ENCODE measurements at places on chromosomes 2 and 18. TPM values are rescaled to one million over a fixed set of nuclear protein-coding genes. Genes with fewer than 3 reads are reported as not detected.

SLC30A3 gene
- not detected for polyA plus RNA-seq

TDRD15 gene
- not detected for polyA plus RNA-seq

SULT1C2 gene
- polyA plus RNA-seq = not detected

CABLES1 gene
- polyA plus RNA-seq = 0.99 TPM

AMER3 gene
- polyA plus RNA-seq = not detected

ANKZF1 gene
- polyA plus RNA-seq = 22.4 TPM

DTNB gene
- polyA plus RNA-seq = 9.1 TPM

DNA sequence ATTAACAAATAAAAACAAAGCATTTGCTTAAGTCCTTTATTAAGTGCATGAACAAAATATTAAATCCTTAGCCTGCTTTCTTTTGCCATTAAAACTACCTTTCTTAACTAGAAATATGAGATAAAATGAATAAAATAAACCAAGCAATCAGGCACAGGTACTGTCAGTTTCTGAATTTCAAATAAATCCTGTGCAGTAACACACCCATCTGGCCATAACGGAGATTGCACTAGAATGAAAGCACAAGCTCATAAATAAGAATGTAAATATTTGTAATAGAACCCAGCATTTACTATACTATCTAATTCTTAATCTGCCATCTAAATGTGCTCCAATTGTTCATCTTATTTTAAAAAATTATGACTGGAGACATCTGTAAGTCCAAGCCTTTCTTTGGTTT, 31.9 kb downstream of the PRKRA start:
- DNase-seq = no peak
- H3K36me3 ChIP-seq = no peaks in the 10 kb centered on the region
- no peak overlapping the region for H3K4me3 ChIP-seq
- no peak overlapping the region for H3K27ac ChIP-seq
- H3K27me3 ChIP-seq = no peaks in the 10 kb centered on the region

GRCh38 chr18:44589693-44590355, 90.9 kb upstream of the SETBP1 start:
- no peaks in the 10 kb centered on the region for H3K36me3 ChIP-seq
- H3K4me1 ChIP-seq = no peaks in the 10 kb centered on the region
- no peak overlapping the region for H3K27ac ChIP-seq
- H3K27me3 ChIP-seq = peaks cover 3% of the 10 kb centered on the region
- no peak overlapping the region for H3K4me3 ChIP-seq
- DNase-seq = no peak

GRCh38 chr2:53911434-53912189, 51.8 kb upstream of the GPR75 start:
- H3K4me1 ChIP-seq = peaks cover 35% of the 10 kb centered on the region
- no peak overlapping the region for H3K27ac ChIP-seq
- peaks cover 14% of the 10 kb centered on the region for H3K36me3 ChIP-seq
- no peaks in the 10 kb centered on the region for H3K27me3 ChIP-seq

- no peak overlapping the region for H3K4me3 ChIP-seq
- no peak overlapping the region for H3K27ac ChIP-seq
- H3K36me3 ChIP-seq = no peaks in the 10 kb centered on the region
- H3K4me1 ChIP-seq = no peaks in the 10 kb centered on the region
- H3K27me3 ChIP-seq = peaks cover 2% of the 10 kb centered on the region
These were observed 157.0 kb downstream of the LDLRAD4 start for GRCh38 chr18:13375302-13376255.

DNA sequence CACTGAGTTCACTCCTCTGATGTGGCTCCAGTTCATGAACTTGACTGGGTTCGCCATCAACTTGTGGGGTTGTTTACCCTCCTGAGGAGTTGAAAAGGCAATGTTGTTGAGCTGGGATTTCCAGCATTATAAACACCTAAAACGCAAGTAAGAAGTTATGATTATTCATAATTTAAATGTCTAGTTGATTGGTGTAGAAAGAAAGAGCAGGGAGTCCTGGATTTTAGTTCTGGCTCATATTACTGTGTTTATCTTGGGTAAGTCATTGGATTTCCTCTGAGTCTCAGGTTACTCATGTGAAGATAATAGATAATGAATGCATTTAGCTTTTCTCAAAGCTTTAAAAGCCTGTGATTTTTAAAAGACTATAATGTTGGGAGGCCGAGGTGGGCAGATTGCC, 438.0 kb upstream of the CDH20 start:
- no peak overlapping the region for H3K4me3 ChIP-seq
- no peaks in the 10 kb centered on the region for H3K27me3 ChIP-seq
- no peak for DNase-seq
- H3K27ac ChIP-seq = no peak overlapping the region
- H3K36me3 ChIP-seq = peaks cover 6% of the 10 kb centered on the region

GRCh38 chr2:217886091-217886490, 116.7 kb downstream of the TNS1 start:
- H3K27me3 ChIP-seq = peaks cover 7% of the 10 kb centered on the region
- DNase-seq = no peak

DNA sequence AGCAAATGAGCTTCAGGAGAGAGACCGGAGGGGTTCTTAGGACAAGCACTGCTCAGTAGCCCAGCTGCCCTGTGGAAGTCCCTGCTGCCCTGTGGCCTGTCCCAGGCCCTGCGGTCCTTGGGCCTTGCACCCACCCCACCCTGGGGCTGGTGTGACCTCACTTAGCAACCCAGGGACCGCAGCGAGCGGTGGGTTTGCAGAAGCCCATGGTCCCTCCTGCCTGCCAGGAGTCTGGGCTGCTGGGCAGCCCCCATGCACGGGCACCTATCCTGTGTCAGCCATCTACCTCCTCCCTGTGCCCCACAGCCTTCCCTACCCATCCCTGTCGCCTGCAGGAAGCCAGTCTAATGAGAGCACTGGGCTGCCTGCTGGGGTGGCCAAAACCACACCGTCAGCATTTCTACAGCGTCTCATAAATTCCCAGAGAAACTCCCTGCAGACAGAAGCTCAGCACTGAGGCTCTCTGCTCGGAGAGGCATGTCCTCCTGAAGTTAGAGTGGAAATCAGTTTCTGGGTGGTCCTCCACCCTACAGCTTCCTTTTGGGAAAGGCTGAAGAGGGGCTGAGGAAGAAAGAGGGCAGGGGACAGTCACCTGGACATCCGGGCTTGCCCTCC, 231.1 kb upstream of the HS6ST1 start:
- H3K4me3 ChIP-seq = no peak overlapping the region
- DNase-seq = no peak
- no peaks in the 10 kb centered on the region for H3K4me1 ChIP-seq
- no peaks in the 10 kb centered on the region for H3K36me3 ChIP-seq
- H3K27ac ChIP-seq = no peak overlapping the region

DNA sequence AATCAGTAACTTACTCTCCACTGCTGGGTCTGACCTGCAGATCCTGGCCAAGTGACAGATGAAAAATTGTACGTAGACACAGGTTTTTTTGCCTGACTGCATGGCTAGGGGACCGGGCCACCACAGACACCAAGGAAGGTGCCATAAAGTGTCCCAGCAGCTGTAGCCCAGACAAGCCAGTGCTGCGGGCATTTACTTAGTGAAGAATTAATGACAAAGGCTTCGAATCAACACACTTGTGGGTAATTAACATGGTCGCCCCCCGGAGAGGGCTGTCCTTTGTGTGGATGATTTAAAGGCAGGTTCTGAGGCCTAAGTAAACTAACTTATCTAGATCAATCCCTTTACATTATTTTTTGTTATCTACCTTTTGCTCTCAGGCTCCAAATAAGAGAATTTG, 1709.1 kb upstream of the LRRTM1 start:
- H3K4me1 ChIP-seq = no peaks in the 10 kb centered on the region
- H3K4me3 ChIP-seq = no peak overlapping the region
- no peaks in the 10 kb centered on the region for H3K36me3 ChIP-seq

DNA sequence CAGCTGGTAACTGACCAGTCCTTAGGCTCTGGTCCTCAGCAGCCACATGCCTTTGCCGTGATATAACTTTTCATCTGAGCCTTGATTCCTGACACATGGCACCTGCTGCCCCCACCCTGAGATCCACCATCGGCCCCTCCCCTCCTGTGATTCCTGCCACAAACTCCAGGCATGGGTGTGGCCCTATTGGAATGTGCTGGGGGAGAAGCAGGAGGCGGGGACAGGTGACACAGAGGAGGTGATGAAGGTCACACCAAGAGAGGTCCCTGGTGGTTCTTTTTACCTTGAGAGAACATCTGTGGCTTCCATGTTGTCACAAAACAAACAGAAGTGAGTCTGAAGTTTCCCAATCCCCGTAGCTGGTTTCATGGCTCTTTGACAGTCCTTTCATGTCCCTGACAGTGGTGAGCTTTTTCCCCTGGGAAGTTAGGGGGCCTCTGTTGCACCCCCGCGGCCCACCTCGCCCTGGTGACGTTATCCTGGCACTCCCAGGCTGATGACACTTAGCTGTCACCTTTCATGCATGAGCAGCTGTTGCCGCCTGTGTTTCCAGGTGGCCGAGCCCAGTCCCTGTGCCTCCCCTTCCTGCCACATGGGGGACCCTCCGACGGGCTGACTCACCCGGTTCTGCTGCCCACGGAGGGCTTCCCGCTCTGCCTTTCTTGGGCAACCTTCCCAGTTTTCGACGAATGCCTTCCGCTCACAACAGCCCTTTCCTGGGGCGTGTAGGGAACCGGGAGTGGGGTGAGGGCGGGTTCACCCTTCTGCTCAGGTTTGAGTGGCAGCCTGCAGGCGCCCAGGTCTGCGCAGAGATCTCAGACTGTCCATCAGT, 66.3 kb upstream of the GLI2 start:
- H3K4me1 ChIP-seq = no peaks in the 10 kb centered on the region
- no peak for DNase-seq
- no peak overlapping the region for H3K4me3 ChIP-seq
- no peak overlapping the region for H3K27ac ChIP-seq

DNA sequence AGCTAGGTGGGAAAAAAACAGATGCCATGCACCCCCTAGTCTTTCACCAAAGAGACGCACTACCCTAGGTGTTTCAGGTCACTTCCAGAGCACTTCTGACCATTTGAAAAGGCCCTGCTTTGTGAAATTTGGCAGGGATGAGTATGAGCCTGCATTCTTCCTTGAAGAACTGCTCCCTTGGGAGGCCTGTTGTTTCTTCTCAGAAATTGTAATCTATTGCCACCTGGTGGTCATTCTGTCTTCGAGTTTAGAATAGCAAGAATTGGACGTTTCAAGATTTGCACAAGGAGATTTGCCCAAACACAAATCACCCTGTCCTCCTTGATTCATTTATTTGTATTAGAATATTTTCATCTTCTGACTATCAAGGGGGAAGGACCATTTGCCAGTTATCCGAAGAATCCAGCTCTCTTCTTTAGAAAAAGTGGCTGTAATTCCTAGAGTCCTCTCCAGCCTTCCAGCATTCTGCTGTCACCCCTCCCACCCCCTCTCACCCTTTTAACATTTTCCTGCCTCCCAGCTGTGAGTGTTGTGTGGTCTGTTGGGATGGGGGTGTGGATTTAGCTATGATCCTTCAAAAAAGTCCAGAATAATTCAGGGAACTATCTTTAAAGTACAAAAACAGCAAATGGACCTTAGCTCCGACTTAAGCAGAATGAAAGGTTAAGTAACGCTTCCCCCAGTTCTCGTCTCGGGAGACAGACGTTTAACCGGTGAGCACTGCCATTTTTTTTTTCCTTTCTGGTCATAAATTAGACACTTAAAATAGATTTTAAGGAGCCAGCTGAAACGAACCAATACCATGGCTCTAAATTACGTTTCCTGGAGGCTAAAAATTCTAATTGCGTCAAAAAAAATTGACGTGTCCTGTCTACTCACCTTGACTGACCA, 3.7 kb upstream of the GAD1 start:
- H3K4me3 ChIP-seq = no peak overlapping the region
- H3K4me1 ChIP-seq = peaks cover 36% of the 10 kb centered on the region
- peaks cover 49% of the 10 kb centered on the region for H3K27me3 ChIP-seq
- H3K36me3 ChIP-seq = no peaks in the 10 kb centered on the region
- no peak overlapping the region for H3K27ac ChIP-seq

DNA sequence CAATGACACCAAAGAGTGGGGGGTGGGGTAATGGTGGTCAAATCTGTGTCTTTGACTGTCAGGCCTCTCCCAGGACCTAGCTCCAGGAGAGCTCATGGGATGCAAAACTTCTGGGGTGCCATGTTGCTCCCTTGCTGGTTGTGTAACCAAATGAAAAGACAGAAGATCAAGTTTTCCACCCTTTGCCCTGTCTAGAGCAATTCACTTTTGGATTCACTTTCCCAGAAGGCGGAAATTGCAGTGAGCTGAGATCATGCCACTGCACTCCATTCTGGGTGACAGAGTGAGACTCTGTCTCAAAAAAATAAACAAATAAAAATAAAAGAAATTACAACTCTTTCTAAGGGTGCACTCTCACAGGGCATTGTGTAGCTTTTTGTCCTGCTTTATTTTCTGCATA, 34.9 kb upstream of the PLA2R1 start:
- no peak for DNase-seq
- H3K4me1 ChIP-seq = no peaks in the 10 kb centered on the region
- H3K4me3 ChIP-seq = no peak overlapping the region
- H3K36me3 ChIP-seq = no peaks in the 10 kb centered on the region
- H3K27me3 ChIP-seq = peaks cover 12% of the 10 kb centered on the region

GRCh38 chr18:75507636-75508035, 80.1 kb upstream of the SMIM21 start:
- DNase-seq = no peak
- H3K4me3 ChIP-seq = no peak overlapping the region
- H3K36me3 ChIP-seq = peaks cover 3% of the 10 kb centered on the region
- no peaks in the 10 kb centered on the region for H3K4me1 ChIP-seq

DNA sequence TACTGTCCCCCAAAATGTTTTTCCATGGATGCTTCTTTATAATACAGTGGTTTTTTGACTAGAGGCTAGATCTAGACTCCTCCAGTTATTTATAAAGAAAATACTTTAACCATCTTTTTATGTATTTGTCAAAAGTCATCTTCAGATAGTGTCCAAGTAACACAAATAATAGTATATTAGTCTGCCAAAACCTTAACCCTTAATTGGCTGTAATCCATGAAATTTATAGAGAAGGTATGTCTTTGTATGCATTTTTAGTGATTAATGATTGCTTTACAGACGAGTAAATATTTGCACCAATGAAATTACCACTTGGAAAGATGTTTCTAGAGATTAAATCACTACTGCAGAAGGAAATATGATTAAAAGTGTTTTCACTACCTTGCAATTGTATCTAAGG, 451.8 kb upstream of the NRXN1 start:
- H3K36me3 ChIP-seq = no peaks in the 10 kb centered on the region
- no peak overlapping the region for H3K27ac ChIP-seq
- no peak overlapping the region for H3K4me3 ChIP-seq
- H3K27me3 ChIP-seq = no peaks in the 10 kb centered on the region
- DNase-seq = no peak
- H3K4me1 ChIP-seq = no peaks in the 10 kb centered on the region

DNA sequence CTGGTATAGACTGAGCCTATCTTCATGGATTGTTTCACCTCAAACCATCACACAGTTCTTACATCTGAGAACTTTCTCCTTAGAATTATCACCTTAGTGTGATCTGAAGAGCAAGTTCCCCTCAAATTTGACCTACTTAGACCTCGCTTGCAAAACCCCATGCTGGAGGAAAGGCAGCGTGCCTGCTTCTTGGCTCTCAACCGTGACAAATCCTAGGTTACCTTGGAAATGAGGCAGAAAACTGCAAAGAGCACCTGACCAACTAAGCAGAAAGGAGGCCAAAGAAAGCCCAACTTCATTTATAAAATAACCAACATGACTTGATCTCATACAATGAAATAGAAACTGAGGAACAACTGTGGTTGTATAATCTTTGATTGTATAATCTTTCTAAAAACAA, 146.4 kb downstream of the RAB3GAP1 start:
- DNase-seq = no peak
- no peak overlapping the region for H3K27ac ChIP-seq
- peaks cover 14% of the 10 kb centered on the region for H3K36me3 ChIP-seq
- peaks cover 2% of the 10 kb centered on the region for H3K27me3 ChIP-seq
- no peak overlapping the region for H3K4me3 ChIP-seq
- no peaks in the 10 kb centered on the region for H3K4me1 ChIP-seq

Measured in immature natural killer cell (primary cell).